Transverse colon (tissue), 4 donors: ENCODE measurements at places on chromosomes 5 and 9. TPM values are rescaled to one million over a fixed set of nuclear protein-coding genes. Genes with fewer than 3 reads are reported as not detected.

- H3K27ac ChIP-seq, result peak overlapping the region; percentile 82
- H3K4me3 ChIP-seq, result peak overlapping the region; percentile 78
- H3K27me3 ChIP-seq, result no peaks in the 10 kb centered on the region
- no peaks in the 10 kb centered on the region for H3K36me3 ChIP-seq
Observed at GRCh38 chr5:55711507-55712022, 559 bp downstream of the SLC38A9 start.

- H3K4me1 ChIP-seq, result no peaks in the 10 kb centered on the region
- H3K27me3 ChIP-seq, result no peaks in the 10 kb centered on the region
- no peak overlapping the region for H3K27ac ChIP-seq
- DNase-seq, result no peak
Observed at GRCh38 chr9:12935714-12936113, 160.9 kb downstream of the LURAP1L start.

- H3K27me3 ChIP-seq, result no peaks in the 10 kb centered on the region
- H3K4me1 ChIP-seq, result no peaks in the 10 kb centered on the region
- no peak overlapping the region for H3K4me3 ChIP-seq
- no peak overlapping the region for H3K27ac ChIP-seq
- H3K36me3 ChIP-seq, result no peaks in the 10 kb centered on the region
Observed at GRCh38 chr5:14696057-14696456, 31.5 kb downstream of the OTULIN start.

Gene LRRC19
- total RNA-seq, result 31.0 TPM

Gene TMEM252
- total RNA-seq, result 2.3 TPM
